ENCODE measurements at places on chromosomes 12 and 14. TPM values are rescaled to one million over a fixed set of nuclear protein-coding genes. Genes with fewer than 3 reads are reported as not detected.

The HAL gene
- 0.18 TPM for total RNA-seq

DNA sequence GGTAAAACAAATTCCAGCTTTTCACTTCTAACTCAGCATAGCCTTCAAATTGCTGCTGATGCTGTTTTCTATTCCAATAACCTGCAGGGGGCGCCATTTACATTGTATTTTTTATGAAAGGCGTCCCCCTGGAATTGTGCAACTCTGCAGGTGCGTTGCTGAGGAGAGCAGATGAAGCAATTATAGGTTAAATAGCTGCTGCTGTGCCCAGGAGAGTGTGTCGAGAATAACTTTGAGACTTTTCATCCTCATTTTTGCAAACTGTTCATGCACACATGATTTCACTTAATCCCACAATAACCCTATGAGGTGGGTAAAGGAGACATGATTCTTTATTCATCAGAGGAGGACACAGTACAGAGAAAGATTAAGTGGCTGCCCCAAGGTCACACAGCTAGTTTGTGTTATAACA lies 75.7 kb downstream of the MYRFL start:
- peak overlapping the region; percentile 56 for H3K27ac ChIP-seq
- no peaks in the 10 kb centered on the region for H3K36me3 ChIP-seq
- H3K4me1 ChIP-seq = peaks cover 32% of the 10 kb centered on the region
- no peak overlapping the region for H3K4me3 ChIP-seq

- H3K4me3 ChIP-seq = no peak overlapping the region
- peaks cover 51% of the 10 kb centered on the region for H3K36me3 ChIP-seq
- no peak for DNase-seq
- H3K27me3 ChIP-seq = no peaks in the 10 kb centered on the region
- H3K4me1 ChIP-seq = peaks cover 18% of the 10 kb centered on the region
Measured at GRCh38 chr12:109089683-109090082, 3.6 kb downstream of the ALKBH2 start.

DNA sequence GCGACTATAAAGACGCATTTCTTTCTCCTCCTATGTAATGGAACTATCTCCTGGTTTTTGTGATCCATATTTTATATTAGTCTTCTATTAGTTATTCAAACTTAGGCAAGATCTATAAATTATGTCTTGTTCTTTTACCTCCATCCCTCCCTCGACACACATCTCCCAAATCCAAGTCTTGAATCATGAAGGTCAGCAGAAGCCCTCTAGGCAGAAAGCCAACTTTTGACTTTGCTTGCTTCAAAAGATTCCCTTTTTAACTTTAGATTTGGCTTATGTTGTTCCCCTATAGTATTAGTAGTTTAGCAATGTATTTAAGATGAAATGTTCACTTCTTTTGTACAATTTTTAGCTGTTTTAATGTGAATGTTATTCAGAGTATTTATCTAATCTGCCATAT lies 689.8 kb downstream of the SLC6A15 start:
- no peak overlapping the region for H3K4me3 ChIP-seq
- no peaks in the 10 kb centered on the region for H3K27me3 ChIP-seq
- H3K4me1 ChIP-seq = no peaks in the 10 kb centered on the region
- no peaks in the 10 kb centered on the region for H3K36me3 ChIP-seq
- no peak overlapping the region for H3K27ac ChIP-seq
- peak; percentile 47 for DNase-seq

GRCh38 chr12:5180496-5180895 lies 136.8 kb downstream of the KCNA5 start:
- no peaks in the 10 kb centered on the region for H3K36me3 ChIP-seq
- no peak overlapping the region for H3K4me3 ChIP-seq
- DNase-seq = no peak
- H3K27me3 ChIP-seq = no peaks in the 10 kb centered on the region
- no peaks in the 10 kb centered on the region for H3K4me1 ChIP-seq

Data from muscle of leg (tissue), 16 donors.